ENCODE measurements at places on chromosomes 1 and 21.

- DNase-seq = no peak
Observed at GRCh38 chr1:37716321-37716720, 24.0 kb downstream of the CDCA8 start.

DNA sequence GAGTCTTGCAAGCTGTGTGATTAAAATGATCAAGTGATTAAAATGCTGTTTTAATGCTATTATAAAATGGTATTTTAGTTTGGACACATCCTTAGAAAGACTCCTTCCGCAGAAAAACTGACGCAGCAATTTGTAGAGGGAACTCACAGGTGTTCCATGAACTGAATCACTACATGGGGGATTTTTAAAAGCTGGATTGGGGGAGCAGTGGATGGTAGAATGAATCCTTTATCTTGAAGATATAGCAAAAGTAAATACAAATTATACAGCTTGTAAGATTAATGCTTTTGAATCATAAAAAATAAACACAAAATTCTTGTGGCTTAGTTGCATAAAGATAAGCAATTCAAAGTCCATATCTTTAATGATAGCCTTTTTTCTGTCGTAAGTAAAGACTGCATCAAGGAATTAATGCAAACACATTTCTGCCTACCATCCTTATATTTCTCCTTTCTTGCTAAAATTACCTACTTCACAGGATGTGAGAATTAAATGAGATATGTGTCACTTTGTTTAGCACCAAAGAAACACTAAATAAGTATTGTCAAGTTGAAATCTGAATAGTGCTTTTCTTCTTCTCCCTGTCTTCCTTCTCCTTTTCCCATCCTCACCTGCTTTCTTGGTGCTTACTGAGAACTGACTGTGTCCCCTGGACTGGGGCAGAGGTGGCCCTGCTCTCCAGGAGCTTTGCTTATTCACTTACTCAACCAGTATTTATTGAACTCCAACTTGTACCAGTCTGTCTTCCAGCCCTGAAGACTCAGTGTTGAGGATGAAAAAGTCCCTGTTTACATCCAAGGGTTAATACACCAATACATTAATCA is 61.5 kb upstream of the F3 start:
- no peak for DNase-seq

DNA sequence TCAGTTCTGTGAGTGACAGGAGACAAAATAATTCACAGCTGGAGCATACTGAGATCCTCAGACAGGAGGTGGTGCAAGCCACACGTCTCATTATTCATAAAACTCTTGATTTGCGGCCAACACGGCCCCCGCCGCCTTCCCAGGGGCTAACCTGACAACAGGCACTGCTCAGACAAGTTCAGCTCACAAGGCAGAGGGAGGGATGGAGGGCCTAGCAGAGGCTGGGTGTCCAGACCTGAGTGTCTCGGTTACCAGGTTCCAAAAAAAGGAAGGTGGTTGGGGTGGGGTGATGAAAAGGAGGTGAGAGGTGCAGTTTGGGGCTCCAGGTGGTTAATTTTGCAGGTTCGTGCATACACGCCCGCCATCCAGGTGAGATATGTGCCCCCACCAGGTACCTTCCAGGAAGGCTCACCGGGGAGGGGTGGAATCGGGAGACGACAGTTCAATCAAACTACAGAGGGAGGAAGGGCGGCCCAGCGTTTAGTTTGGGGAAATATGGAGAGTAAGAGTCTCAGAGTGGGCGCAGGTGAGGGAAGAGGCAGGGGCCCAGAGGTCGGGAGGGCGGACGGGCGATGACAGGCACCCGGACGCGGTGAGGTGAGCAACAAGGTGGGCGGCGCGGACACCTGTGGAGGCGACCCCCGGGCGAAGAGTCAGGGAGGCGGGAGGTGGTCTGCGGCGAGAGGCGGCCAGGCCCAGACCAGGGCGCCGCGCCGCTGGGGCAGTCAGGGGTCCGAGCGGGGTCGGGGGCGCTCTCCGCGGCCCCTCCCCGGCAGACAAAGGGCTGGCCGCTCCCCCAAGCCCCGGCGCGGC is 629 bp downstream of the CTNNBIP1 start:
- no peak for DNase-seq

- no peak for DNase-seq
Observed at GRCh38 chr1:38608202-38608864, 251.2 kb downstream of the RRAGC start.

DNA sequence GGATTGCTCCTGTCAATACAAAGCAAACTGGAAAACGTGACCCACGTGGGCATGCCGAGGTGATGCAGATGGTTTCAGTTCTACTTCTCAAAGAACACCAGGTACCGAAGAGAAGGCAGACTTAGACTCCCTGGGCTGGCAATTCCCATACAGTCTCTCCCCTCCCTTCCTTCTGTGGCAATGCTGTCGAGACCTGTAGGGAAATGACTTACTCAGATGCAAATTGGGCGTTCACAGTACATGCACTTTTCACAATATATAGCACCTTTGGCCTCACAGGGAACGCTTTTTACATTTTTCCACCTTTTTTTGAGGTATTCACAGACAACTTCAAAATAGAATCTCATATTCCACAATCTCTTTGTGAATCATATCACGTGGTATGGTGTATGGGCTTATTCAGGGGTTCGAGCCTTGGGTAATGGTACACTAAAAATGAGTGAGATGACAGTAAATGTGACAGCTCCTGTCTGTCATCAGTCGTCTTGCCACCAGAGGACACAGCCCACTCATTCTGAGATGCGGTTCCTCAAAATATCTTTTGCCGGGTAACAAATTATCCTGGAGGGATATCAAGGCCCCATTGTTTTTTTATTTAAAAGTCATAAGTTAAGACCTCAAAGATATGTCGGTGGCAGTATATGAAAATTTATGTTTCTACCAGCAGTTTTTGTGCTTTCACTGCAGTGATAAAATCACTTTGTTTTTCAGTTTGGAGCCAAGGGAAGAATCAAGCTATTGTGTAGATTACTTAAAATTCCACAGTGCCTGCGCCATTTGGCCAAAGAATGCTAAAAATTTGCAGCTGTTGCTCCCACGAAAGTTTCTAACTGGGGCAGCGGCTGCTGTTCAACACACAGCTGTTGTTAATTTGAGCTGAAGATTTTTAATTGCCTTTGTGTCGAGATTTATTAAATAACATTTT is 168.4 kb downstream of the ZZZ3 start:
- DNase-seq = no peak

GRCh38 chr1:61481315-61481715 is 243.6 kb downstream of the TM2D1 start:
- no peak for DNase-seq

DNA sequence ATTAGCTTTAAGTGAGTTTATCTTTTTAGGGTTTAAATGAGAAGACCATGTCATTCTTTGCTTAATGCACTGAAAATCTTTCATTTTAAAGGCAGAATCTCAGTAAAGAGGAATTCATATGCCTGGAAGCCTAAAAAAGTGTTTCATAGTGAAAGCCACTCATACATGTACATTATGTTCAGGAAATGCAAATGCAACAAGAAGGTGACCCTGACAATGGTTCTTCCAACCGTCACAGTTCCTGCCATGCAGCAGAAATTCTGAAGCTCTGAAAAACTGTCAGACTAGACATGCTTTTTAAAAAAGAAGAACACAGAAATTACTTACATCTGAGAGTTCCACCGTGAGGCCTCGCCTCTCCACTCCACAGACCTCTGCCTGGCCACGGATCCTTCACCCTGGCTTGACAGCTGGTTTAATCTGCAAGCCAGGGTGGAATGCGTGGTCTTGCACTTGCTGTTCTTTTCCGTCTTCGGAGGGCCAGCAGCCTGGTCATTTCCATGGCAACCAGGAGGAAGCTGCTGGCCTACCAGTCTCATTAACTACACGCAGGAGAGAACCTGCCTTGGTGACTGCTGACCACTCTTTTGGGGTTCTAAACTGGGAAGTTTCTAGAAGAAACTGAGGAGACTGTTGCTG is 41.8 kb upstream of the PAXBP1 start:
- DNase-seq = no peak

- DNase-seq = no peak
Observed at GRCh38 chr1:66175581-66175980, 358.4 kb upstream of the SGIP1 start.

GRCh38 chr1:100730130-100730529 is 10.6 kb downstream of the VCAM1 start:
- DNase-seq = no peak

GRCh38 chr1:56570924-56571372 is 8.4 kb downstream of the PLPP3 start:
- DNase-seq = no peak

GRCh38 chr1:173240609-173241008 is 33.5 kb upstream of the TNFSF4 start:
- no peak for DNase-seq

DNA sequence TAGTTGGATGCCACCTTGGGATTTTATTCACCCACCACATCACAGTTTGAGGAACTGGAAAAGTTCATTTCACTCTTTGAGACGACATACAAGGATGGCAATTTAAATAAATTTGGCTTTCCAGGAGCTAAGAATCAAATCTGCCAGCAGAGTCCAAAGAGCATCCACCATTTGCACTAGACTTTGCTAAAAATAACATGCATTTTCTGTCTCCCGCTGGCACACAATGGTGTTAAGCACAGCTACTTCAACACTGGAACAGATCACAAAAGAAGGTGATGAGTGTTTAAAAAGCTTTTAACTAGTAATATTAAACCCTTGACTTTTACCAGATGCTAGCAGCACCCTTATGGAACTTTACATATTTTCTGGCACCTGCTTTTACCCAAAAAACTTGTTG is 44.6 kb downstream of the MAEL start:
- no peak for DNase-seq

All from activated T-helper 1 cell treated with Interleukin-2 at 50 U/mL for 16 hours (primary cell).